ENCODE measurements at places on chromosomes 12 and 14.

- no peak for DNase-seq
These were observed 25.4 kb downstream of the BRF1 start for GRCh38 chr14:105275267-105275946.

DNA sequence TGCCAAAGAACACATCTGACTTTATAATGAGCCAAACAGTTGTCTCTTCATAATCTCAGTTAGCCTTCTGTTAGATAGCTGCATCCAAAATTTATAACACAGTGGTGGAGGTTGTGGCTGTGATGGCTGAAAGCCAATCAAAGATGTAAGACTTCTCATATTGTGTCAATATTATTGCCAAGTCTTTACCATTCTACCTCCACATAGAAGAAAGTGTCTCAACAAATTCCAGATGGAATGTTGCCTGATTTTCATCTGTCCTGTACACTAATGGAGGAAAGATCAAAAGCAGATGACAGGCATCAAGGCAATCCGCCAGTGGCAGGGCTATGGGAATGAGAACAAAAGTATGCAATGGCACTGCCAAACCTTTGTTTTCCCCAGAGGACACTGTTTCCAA, 813.1 kb upstream of the NOVA1 start:
- no peak for DNase-seq

DNA sequence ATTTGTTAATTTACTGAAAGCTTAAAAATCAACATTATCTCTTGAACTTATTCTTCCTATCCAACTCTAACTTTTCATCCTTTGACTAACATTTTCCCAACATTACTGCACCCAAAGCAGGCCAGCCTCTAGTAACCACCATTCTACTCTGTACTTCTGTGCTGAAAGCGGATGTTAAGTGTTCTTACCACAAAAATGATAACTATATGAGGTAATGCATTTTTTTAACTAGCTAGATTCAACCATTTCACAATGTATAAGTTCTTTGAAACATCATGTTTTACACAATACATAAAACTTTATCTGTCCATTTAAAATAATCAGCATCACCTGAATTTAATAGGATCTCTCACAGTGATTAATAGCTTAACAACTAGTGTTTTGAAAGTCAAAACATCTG, 468.5 kb upstream of the MGAT4C start:
- DNase-seq = no peak

- DNase-seq = no peak
These were observed 53.2 kb upstream of the HIF1A start for GRCh38 chr14:61641914-61642613.

- DNase-seq = no peak
These were observed 42.2 kb downstream of the KCNA5 start for GRCh38 chr12:5085896-5086295.

- no peak for DNase-seq
These were observed 36.7 kb upstream of the ELK3 start for GRCh38 chr12:96157427-96157826.

DNA sequence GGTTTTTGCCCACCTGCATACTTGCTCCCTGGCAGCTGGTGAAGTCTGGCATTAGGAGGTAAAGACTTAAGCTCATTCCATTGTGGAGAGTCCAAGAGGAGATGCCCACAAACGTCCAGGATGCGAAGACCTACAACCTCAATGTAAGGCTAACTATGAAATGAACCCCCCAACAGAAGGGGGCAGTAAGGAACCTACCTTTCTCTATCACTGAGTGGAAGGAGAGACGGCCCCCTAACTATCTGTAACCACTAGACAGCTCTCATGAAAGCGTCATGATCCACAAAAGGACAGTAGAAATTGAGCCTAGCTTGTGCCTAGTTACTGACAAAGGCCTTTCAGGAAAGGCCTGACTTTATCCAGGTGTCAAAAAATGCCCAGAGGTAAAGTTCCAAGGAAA, 55.3 kb downstream of the ZFYVE21 start:
- DNase-seq = no peak

DNA sequence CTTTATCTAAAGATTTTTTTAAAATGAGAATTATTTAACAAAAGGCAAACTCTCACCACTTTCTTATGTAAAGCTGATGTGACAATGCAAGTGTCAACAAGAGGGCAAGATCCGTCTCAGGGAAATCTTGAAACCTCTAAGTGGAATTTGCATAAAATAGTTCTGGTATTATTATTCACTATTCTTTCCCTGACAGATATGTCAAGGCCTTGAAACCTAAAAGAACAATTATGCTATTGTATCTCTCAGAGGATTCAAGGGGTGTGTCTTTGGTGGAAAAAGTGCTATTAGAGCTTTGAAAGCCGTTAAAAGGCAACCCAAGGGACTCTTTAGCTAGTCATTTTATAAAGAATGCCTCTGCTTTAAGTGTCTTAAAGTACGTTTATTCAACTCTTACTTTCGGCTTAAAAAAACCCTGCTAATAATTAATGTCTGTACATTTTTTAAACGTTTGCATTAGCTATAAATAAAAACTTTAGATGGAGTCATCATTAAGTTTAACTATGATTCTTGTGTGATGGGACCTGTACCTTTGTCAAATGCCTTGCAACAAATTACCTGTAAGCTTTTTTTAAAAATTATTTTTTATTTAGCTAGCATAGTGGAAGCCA, 585.5 kb downstream of the VRK1 start:
- no peak for DNase-seq

DNA sequence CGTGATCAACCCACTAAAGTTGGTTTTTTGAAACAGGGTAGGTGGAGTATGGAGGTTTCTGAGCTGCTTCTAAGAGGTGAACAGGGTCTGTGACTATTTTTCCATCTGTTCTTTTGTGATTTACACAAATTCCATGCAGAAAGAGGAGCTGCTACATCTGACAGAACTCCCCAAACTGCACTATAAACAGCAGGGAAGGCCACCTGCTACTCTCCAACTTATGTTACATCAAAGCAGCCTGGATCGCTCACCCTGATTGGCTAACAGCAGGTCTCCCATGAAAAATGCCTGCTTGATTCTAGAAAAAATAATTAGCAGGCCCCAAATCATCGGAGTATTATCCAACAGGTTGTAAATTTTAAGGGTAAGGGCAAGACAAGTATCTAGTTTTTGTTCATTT, 282.9 kb upstream of the FLRT2 start:
- no peak for DNase-seq

GRCh38 chr14:79118291-79118690, 948.1 kb downstream of the NRXN3 start:
- DNase-seq = no peak

DNA sequence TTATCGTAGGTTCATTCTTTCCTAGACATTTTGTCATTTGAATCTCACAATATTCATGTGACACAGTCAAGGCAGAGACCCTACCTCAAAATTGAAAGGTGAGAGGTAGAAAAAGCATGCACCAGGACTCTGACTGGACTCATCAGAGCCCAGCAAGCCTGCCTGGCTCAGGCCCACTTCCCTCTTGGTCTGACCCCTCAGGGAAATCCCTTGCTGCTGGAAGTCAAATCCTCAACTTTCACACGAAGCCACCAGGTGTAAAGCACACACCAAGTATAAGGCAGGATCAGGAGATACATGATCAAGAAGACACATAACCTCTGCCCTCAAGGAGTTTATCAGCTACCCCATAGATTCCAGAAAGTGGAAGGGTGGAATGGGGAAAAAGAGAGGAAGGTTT, 18.8 kb downstream of the NIN start:
- DNase-seq = no peak

- DNase-seq = no peak
These were observed 779.5 kb upstream of the MDGA2 start for GRCh38 chr14:48454887-48455286.

DNA sequence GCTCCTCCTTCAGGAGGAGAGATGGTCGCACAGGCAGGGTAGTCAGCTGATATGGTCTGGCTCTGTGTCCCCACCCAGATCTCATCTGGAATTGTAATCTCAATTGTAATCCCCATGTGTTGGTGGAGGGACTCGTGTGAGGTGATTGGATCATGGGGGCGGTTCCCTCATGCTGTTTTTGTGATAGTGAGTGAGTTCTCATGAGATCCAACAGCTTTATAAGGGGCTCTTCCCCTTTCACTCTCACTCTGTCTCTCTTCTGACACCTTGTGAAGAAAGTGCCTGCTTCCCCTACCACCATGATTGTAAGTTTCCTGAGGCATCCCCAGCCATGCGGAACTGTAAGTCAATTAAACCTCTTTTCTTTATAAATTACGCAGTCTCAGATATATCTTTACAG, 218.9 kb upstream of the TMTC1 start:
- DNase-seq = no peak
